Upper lobe of left lung (tissue), 6 donors: ENCODE measurements at places on chromosomes 5 and 9. TPM values are rescaled to one million over a fixed set of nuclear protein-coding genes. Genes with fewer than 3 reads are reported as not detected.

- DNase-seq, result no peak
Observed at GRCh38 chr9:82761027-82761426, 301.9 kb downstream of the RASEF start.

- DNase-seq, result no peak
Observed at GRCh38 chr5:73317523-73317922, 131.1 kb downstream of the FOXD1 start.

DNA sequence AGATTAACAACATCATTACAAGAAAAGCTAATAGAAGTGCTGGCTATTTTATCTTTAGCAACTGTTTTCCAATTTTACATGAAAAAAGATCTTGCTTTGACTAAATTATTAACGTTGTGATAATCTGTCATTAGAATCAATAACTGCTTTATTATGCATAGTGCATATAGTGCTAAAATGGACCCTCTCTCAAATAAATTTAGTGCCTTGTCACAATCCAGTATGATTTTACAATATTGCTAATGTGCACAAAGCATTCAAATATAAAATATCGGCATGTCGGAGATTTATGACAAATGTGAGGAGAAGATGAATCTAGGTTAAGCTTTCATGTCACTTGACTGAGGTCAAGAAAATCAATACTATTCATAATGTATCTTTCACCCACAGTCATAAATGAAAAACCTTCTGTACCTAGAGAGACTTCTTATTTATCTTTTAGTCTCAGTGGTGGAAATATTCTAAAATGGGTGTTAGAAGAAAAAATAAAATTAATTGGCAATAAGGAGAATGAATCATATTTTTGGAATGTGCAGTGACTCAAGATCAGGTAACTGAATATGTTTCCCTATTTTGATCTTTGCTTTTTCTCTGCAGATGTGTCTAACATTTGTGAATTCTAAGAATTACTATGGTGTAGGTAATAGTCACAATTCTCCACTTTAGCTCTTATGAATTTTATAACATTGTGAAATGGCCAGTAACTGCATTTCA lies 672.9 kb upstream of the GRAMD2B start:
- DNase-seq, result no peak

- DNase-seq, result no peak
Observed at GRCh38 chr5:141617128-141617527, 1.7 kb downstream of the DIAPH1 start.

DNA sequence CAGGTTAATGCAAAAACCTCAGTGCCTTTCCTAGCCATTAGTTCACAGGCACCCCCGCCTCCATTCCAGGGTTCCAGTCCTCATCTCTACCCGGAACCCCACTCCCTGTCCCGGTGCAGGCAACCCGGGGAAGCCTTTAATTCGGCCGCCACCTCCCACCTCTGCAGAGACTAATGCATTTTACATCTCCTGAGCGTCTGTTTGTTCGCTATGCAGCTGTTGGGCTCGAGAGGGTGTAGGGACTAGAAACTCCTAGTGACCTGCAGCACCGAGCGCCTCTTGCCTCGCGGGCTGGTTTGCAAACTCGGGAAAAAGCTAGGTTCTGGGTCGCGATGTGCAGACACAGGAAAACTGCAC lies 3.6 kb downstream of the GDNF start:
- DNase-seq, result no peak

DNA sequence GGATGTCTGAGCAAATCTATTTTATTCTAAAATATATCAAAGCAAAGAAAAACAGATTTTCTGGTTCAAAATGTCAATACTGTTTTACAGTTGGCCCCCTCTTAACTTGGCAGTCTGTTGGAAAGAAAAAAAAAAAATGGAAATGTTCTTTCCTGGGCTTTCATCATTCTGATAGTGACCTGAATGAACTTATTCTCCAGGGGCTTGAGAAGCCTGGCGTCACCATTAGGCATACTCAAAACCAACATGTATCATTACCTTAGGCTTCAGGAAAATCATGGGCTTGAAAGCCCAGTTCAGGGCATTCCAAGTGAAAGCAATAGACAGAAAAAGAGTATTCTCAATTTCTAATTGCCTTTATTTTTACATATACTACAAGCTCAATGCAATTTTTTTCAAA lies 283.7 kb upstream of the PUM3 start:
- no peak for DNase-seq

DNA sequence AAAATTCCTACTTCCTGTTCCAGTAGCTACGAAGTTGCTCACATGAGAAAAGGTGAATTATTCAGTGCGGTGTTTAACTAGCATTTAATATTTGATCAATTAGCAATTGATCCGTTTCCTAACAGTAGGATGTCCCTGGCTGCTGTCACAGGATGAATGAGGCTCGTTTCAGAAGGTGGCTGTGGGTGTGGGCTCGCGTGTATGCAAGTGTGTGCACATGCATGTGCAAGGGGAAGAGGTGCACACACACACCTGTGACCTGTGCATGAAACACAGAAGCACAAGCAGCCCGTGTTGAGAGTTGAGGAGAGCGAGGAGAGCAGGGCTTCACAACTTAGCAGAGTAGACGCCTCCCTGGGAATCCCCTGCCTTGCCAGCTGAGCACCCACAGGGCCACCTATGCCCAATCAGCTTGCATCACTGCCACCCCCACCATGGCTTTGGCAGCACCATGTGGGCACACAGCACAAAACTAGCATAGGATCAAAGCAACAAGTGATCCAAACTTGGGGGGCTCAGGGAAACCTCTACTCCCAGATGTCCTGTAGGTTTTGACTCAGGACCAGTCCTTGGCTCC lies 107.2 kb downstream of the C5orf15 start:
- no peak for DNase-seq

- DNase-seq, result no peak
Observed at GRCh38 chr9:127960410-127961154, 20.2 kb downstream of the EEIG1 start.

PPP2R2B gene
- total RNA-seq, result 1.2 TPM

JAKMIP2 gene
- 5.7 TPM for total RNA-seq

NTRK2 gene
- 2.4 TPM for total RNA-seq

SNX30 gene
- 77.5 TPM for total RNA-seq

ROPN1L gene
- total RNA-seq, result 32.5 TPM

SPATA31C1 gene
- not detected for total RNA-seq

SIMC1 gene
- 14.7 TPM for total RNA-seq

LHX3 gene
- not detected for total RNA-seq

NHP2 gene
- 96.9 TPM for total RNA-seq
